Tibial nerve (tissue), 4 donors: ENCODE measurements at places on chromosomes 12 and 14. TPM values are rescaled to one million over a fixed set of nuclear protein-coding genes. Genes with fewer than 3 reads are reported as not detected.

The SPIC gene
- total RNA-seq: not detected

The CAPRIN2 gene
- 58.1 TPM for total RNA-seq

The RFLNA gene
- total RNA-seq: 19.4 TPM

The KRT3 gene
- total RNA-seq: not detected

The KLRF1 gene
- total RNA-seq: not detected

The NGB gene
- not detected for total RNA-seq

The SLC38A1 gene
- total RNA-seq: 7.3 TPM

The SLC25A47 gene
- 2.5 TPM for total RNA-seq

The ACOT4 gene
- total RNA-seq: 0.63 TPM

The JKAMP gene
- total RNA-seq: 47.7 TPM

The FOXG1 gene
- not detected for total RNA-seq

The MARCHF9 gene
- 11.4 TPM for total RNA-seq

The BMP4 gene
- 12.4 TPM for total RNA-seq

The APPL2 gene
- 48.6 TPM for total RNA-seq

The MYF6 gene
- not detected for total RNA-seq

The CCDC175 gene
- not detected for total RNA-seq

The KCNA5 gene
- total RNA-seq: 0.84 TPM

The GPR137C gene
- total RNA-seq: 0.22 TPM
